GM03348 (cell line): ENCODE measurements at places on chromosomes 11 and 22.
A peak's percentile ranks its signal among the peaks of the same experiment; 100 is the strongest.

DNA sequence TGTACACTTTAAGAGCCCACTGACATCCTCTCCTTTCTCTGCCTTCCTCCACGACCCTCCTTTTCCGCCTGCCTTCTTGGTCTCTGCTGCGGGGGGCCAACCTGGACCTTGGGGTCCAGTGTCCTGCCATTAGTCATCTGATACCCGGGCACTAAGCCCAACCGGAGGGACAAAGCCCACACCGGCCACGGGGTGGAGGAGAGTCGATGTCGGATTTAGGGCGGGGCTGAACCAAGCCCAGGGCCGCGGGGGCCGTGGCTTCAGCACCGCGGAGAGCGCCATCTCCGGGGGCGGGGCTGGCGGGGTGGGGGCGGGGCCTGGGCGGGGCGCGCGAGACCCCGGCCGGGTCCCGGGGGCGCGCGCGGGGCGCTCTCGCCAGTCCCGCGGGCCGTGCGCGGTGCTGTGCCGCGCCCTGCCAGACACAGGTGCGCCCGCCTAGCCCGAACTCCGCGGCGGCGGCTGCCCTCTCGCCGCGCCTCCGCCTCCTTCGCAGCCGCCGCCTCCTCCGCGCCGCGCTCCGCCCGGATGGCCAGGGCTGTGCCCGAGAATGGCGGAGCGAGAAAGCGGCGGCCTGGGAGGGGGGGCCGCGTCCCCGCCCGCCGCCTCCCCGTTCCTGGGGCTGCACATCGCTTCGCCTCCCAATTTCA is at the start of gene MAPK8IP1:
TSS of gene MAPK8IP1 (plus strand) at position 378 of the 647 bp plus-strand sequence. CDS start at position 548, 170 bp downstream.
- peak; percentile 91 for DNase-seq

- no peak for DNase-seq
These were observed at the start of gene MPPED1 for GRCh38 chr22:43411869-43412807. Gene MPPED1, plus strand, starts transcription at chr22:43412014. Its CDS starts 12,972 bp downstream, at chr22:43424986.

DNA sequence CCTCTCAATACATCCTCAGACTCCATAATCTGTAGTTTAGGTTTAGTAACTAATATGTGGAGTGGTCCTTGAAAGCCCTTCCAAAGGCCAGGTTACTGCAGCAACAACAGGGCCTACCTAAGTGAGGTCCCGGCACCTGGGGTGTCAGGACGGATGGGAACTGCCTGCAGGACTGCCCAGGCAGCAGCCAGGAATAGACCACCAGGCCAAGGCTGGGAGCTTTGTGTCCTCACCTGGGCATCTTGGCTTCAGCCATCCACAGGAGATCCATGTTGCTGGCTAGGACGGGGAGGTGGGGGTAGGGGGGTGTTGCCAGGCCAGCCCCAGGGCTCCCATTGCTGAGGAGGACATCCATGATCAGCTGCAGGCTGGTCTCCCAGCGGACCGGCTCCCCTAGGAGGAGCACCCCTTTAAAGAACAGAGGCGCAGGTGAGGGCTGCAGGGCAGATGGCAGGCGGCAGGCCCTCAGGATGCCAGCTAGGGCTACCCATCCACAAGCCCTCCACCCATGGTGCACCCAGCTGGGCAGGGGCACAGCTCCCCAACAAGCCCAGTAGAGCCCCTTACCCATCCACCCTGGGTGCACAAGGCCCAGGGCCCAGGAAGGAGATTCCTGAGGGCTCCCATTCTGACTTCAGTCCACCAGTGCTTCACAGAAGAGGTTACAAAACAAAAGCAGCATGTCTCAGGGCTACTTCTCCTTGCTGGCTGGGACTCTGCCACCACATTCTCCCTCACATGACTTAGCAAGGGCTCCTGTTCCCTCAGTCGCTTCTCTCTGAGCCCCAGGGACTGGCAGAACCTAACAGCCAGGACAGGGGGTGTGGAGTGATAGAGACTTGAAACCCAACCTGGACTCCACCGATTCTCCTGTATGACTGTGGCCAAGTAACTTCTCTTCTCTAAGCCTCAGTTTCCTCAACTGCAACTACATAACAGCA is 18.0 kb downstream of the HDHD5 start:
- DNase-seq: no peak

- DNase-seq: no peak
These were observed 111.3 kb downstream of the PLEKHA7 start for GRCh38 chr11:16902781-16903378.

GRCh38 chr22:29684244-29684643 is 35.6 kb upstream of the CABP7 start:
- no peak for DNase-seq

- DNase-seq: no peak
These were observed 17.5 kb downstream of the NCR3LG1 start for GRCh38 chr11:17369094-17369493.

- no peak for DNase-seq
These were observed 9.5 kb upstream of the GTSE1 start for GRCh38 chr22:46286941-46287872.

GRCh38 chr11:95187723-95188122 is 43.3 kb downstream of the SESN3 start:
- no peak for DNase-seq

DNA sequence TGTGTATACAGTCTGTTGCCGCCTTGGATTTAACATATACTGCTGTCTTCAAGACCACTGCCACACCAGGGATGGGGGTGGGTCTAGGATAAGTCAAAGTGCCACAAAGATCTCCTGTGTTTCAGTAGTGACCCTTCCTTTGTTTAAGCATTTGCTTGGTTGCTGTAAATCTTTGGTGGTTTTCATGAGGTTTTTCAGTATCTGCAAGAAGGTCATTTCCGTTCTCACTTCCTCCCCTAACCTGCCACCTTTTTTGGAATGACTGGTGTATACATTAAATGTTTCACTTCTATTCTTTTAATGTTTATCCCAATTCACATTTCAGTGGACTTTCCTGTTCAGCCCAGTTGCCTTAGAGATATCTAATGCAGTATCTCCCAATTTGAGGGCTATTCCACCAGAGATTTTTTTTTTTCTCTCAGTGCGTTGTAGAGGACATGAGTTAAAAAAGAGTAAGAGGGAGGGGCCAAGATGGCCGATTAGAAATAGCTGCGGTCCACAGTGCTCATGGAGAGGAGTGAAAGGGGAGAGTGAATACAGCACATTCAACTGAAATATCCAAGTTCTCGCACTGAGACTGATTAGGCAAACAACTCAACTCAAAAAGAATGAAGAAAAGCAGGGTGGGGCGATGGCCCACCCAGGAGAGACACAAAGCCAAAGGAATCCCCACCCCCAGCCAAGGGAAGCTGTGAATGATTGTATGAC is 43.2 kb downstream of the USP47 start:
- DNase-seq: no peak

- DNase-seq: no peak
These were observed 37.1 kb downstream of the SHISAL1 start for GRCh38 chr22:44275631-44275995.

- DNase-seq: peak; percentile 53
These were observed 62.7 kb downstream of the PAK1 start for GRCh38 chr11:77411137-77411707.

DNA sequence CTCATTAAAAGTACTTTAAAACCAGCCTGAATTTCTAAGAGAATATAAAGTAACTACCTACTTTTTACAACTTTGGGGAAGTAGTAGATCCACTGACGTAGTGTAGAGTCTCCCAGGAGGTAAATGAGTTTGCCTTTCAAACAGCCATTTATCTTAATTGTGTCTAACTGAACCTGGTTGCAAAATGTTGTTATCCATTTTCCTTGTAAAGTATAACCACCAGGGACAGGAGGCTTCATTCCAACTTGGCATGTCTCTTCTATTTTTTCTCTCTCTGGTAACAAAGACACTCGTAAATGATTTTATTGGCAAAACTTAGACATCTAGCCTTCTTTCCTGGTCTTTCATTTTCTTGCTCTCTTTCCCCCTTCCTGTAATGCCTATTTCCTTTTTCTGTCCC is 36.9 kb downstream of the NXPE1 start:
- no peak for DNase-seq

DNA sequence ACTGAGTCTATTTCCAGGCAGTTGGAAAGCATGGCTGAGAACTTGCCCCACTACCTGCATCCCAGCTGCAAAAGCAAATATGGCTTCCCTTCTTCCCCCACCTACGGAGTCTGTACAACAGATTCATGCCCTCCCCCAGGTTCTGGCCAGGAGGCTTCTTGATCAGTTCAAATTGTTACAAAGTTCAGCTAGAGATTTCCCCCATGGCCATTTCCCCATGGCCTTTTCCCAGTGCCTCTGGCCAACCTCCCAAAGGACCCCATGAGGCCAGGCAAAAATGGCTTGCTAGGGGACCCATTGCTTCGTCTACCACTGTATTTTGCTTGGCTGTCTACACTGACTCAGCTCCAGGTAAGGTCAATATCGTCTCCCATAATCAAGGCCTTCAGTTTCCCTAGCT is 203.3 kb downstream of the DLG2 start:
- DNase-seq: no peak
